Fibroblast of lung (primary cell): ENCODE measurements at places on chromosomes 1 and 21. TPM values are rescaled to one million over a fixed set of nuclear protein-coding genes. Genes with fewer than 3 reads are reported as not detected.

S100B gene
- 1.4 and 2.7 TPM in 2 replicates for polyA plus RNA-seq

CYP4A22 gene
- not detected in 2 replicates for polyA plus RNA-seq

FCRL1 gene
- polyA plus RNA-seq, result not detected in 2 replicates

ADCY10 gene
- 0.09 TPM in 1 of 2 replicates, not detected in the other for polyA plus RNA-seq

SCAMP3 gene
- 106 and 151 TPM in 2 replicates for polyA plus RNA-seq

RGS16 gene
- polyA plus RNA-seq, result 0.09 and 0.17 TPM in 2 replicates

RIMKLA gene
- 0.05 TPM in 1 of 2 replicates, not detected in the other for polyA plus RNA-seq

CYP4A11 gene
- polyA plus RNA-seq, result not detected in 2 replicates

S100A8 gene
- not detected in 2 replicates for polyA plus RNA-seq

TMEM82 gene
- polyA plus RNA-seq, result not detected in 2 replicates

ADAMTSL4 gene
- polyA plus RNA-seq, result 7.3 and 19.8 TPM in 2 replicates

SAMSN1 gene
- not detected in 2 replicates for polyA plus RNA-seq

PDC gene
- polyA plus RNA-seq, result 0.07 TPM in 1 of 2 replicates, not detected in the other

CLEC20A gene
- polyA plus RNA-seq, result not detected in 2 replicates

NPHS2 gene
- not detected in 2 replicates for polyA plus RNA-seq

PRXL2B gene
- polyA plus RNA-seq, result 13.8 and 19.2 TPM in 2 replicates

NAXE gene
- 41.6 and 59.5 TPM in 2 replicates for polyA plus RNA-seq

TSPAN1 gene
- 0.91 and 0.94 TPM in 2 replicates for polyA plus RNA-seq

PTCH2 gene
- 0.15 and 0.23 TPM in 2 replicates for polyA plus RNA-seq

RXRG gene
- 0.31 TPM in 1 of 2 replicates, not detected in the other for polyA plus RNA-seq

KCNK1 gene
- polyA plus RNA-seq, result 0.48 and 2.1 TPM in 2 replicates

LCE1E gene
- polyA plus RNA-seq, result 0.08 and 0.14 TPM in 2 replicates

ASCL5 gene
- not detected in 2 replicates for polyA plus RNA-seq
